ENCODE measurements at places on chromosomes 1 and 21.

DNA sequence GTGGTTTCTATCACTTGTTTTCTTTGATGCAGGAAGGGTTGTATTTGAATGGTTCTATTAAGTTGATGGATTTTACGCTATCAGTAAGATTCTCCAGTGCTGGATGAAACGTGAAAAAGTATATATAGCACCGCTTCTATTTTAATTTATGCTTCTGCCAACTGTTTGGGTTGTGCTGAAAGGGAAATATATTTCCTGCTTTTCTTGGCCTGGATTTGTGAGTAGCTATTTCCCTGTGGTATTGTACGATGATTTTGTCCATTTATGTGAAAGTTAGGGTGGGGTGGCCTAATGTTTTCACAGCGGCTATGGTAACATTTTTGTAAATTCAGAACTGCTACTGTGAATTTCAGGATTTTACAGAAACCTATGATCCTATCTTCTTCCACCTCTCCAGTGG, 322 bp downstream of the C1orf162 start:
- no peak for DNase-seq

DNA sequence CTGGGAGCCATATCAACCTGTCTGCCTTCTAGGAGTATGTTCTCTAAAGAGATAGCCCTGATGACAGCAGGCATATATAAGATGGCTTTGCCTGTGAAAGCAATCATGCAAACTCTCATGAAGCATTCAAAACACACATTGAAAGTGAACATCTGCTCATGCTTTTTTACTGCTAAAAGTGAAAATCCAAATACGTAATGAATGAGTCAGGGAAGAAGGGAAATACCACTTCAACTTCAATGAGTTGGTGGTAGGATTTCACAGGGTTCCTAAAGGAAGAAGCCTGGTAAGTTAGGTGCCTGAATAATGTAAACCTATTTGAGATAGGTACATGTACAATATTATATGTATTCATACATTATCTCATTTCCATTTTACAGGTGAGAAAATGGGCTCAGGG, 50.5 kb upstream of the SLFNL1 start:
- DNase-seq: no peak

GRCh38 chr1:11788549-11789053, 17.2 kb downstream of the MTHFR start:
- DNase-seq: no peak

DNA sequence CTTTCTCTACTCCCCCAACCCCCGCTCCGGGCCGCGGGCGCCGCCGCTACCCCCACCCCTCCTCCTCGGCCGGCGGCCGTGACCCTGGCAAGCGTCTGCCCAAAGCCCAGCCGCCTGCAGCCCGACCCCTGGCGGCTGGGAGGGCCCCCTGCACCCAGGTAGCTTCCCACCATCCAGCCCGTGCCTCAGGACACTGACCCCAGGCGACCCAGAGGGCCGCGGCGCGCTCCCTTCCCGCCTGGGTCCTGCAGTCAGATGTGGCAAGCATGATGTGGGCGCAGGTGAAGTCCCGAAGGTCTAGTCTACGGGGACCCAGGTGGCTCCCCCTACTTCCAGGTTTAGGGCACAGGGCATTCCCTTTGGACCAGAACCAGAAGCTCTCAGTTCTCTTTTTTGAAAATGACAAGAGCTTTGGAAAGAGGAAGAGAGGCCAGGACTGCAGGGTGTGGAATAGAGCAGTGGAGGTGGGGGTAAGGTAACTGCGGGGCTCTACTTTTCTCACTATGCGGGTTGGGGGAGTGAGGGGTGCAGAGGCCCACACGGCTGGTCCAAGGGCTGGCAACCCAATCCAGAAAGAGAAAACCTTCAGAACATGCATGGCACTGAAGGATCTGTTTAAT, at the start of gene DENND4B:
TSS of gene DENND4B (minus strand) at position 97 of the 620 bp plus-strand sequence. CDS start 2,344 bp downstream, outside the sequence.
- DNase-seq: peak; percentile 78

GRCh38 chr1:185838111-185838510, 103.9 kb downstream of the HMCN1 start:
- DNase-seq: no peak

DNA sequence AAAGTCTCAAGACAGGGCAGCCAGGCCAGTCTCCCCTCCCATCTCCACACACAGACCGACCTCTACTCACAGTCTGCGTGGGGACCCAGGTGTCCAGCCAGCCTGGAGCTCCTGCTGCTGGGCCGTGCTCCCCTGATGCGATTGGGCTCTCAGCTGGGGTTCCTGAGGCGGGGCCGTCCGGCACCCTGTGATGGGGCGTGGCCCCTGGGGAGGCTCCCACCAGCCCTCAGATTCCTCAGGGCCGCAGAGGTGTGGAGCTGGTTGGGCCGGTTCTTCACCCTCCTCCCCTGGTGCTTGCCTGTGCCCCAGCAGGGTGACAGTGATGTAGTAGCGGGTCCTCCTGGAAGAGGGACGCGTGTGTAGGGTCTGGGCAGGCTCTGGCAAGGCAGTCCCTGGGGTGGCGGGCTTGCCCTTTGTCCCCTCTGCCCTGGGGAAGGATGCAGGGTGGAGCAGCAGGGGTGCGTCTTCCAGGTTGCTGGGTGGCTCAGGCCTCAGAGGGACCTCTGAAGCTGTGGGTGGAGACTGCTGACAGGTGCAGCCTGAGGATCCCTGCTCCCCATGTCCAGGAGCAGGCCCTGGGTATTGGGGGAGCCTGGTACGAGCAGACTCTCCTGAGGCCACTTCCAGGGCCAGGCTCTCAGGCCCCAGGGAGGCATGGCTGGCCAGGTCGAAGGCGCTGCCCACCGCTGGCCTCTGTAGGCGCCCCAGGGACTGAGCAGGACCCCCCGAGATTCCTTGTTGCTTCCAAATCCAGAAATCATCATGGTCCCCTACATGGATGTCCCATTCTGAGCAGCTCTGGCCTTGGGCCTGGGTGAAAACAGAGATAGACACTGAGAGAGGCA, at the start of gene CRYBG2:
TSS of gene CRYBG2 (minus strand) at position 155 of the 845 bp plus-strand sequence. CDS start 7,473 bp downstream, outside the sequence.
- DNase-seq: no peak

Data from activated CD8-positive, alpha-beta T cell treated with anti-CD3 and anti-CD28 coated beads for 36 hours (primary cell).